ENCODE measurements at places on chromosomes 12 and 14. TPM values are rescaled to one million over a fixed set of nuclear protein-coding genes. Genes with fewer than 3 reads are reported as not detected.

DNA sequence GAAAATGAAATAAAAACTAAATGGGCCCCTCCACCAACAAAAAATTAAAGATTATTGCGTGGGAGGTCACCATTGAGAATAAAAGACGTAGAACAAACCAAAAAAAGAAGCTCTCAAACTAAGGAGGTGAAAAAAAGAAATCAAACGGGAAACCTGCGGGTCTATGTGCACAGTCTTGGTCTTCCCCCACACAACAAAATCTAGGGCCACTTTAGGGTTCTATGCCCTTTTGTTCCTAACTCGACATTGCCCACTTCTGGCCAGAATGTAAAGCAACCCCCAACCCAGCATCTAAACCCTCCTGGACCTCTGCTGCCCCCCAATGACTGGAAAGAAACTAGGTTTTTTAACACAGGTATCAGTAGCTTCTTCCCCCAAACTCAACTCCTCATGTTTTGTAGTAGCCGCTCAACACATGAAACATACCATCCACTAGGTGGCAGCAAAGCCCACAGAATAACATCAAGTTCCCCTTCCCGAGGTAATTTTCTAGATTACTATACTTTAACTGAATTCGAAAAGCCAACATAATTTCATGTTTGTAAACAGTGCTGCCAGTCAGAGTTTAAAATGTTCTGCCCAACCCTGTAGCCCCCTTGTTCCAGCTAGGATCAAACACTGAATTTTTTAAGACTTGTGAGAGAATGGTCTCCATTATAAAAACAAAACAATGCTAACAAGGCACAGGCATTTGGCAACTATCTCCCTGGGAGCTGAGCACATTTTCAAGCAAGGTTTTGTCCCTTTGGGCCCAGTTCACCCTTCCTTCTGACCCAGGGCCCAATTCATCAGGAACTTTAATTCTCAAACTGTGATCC, 18.7 kb downstream of the DAD1 start:
- peak; percentile 98 for DNase-seq

DNA sequence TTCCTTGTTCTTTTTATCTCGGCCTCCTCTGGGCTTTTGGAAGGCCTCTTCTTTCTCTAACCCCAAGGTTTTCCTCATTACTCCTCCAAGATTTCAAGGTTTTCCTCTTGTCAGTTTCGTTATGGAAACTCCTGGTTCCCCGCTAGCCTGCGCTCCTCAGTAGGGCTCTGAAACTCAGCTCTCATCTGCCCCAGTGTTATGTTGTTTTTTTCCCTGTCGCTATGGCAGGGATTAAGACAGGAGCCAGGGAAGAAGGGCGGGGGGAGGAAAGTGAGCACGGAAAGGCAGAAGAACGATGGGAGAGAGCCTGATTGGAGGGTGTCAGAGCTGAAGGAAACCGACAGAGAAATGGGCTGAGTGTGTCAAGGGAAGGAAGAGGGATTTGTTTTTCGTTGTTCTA, 26.5 kb upstream of the JDP2 start:
- DNase-seq = peak; percentile 70

DNA sequence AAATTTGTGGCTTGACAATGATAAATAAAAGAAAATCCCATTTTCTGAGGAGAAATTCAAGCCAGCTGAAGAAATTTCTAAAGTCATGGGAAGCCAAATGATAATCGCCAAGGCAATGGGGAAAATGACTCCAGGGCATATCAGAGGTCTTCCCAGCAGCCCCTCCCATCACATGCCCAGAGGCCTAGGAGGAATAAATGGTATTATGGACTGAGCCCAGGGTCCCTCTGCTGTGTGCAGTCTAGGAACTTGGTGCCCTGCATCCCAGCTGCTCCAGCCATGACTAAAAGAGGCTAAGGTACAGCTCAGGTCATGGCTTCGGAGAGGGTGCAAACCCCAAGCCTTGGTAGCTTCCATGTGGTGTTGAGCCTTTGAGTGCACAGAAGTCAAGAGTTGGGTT, 4.4 kb downstream of the CLEC12A start:
- no peak for DNase-seq

SRGAP1 gene
- 5.6 TPM for total RNA-seq

MYBPC1 gene
- 0.54 TPM for total RNA-seq
